Stimulated activated CD8-positive, alpha-beta memory T cell treated with anti-CD3 and anti-CD28 coated beads, Interleukin-7, amount 100 ng/mL, for 48 hours (primary cell): ENCODE measurements at places on chromosomes 4 and X.

DNA sequence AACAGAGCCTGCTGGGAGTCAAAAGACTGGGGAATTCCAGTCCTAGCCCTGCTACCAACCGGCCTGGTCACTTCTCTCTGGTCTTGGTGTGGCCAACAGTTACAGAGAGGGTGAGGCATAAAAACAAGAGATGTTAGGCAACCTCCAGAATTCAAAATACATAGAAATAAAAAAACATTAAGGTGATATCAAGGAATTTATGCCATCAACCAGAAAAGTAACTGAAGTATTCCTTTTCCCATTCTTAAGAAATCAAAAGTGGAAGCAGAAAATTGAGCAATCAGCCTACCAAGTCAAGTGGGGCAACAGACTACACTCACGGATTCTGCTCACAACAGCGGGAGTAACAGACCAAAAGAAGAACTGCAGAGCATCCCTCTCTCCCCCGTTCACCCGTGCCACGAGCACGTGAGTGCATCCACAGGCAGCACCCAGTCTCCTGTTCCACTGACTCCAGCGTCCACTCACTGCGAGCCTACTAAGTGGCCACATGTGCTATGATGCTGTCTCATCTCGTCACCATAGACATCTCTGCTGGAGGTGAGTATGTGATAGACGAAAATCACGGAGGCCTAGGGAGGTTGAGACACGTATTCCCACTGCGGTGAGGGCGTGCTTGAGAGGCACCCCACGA lies 29.3 kb downstream of the AFAP1 start:
- DNase-seq: no peak

- DNase-seq: no peak
Observed at GRCh38 chr4:159239629-159240028, 136.8 kb downstream of the RAPGEF2 start.

GRCh38 chr4:7327341-7327885 lies 107.3 kb downstream of the PSAPL1 start:
- DNase-seq: no peak

- DNase-seq: no peak
Observed at GRCh38 chr4:179164267-179164999, 1722.2 kb upstream of the AGA start.

DNA sequence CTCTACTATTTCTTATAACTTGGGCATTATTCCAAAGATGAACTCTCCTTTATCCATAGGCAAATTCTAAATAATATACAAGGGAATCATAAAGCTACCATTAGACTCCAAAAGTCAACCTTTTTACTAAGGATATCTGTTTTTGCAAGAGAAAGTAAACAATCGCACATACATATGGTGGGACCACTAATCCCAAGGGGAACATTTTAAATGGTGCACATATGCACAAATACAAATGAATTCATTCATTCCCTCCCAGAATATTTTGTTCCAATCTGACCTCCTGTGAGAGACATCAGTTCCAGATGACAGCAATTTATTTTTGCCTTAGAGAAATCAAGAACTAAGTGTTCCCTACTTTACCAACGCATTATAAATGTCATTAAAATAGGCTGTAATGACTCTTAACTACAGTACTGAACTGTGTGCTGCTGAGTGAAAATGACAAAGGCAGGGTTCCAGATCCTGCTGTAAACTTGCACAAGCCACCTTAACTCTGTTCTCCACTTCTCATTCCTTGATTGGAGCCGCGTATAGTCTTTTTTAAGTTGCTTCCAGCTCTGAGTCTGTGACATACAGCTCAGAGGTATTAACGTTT lies 2.0 kb downstream of the DHX15 start:
- no peak for DNase-seq

DNA sequence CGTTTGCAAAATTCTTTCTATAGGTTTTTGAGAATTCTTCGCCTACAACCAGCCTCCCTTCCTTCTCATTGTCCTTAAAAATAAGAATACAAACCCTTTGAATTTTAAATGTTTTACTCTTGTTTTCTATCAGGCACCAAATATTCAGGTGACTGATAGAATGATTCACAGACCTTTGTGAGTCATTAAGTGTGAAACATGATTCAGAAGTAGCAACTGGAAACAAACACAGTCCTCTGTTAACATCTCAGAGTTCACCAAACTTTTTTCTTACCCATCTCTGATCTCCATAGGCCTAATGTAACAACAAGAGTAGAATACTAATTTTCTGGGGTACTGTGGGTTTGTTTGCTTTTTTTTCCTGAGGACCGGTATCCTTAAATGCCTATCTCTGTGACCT lies 63.4 kb upstream of the MAB21L2 start:
- no peak for DNase-seq

DNA sequence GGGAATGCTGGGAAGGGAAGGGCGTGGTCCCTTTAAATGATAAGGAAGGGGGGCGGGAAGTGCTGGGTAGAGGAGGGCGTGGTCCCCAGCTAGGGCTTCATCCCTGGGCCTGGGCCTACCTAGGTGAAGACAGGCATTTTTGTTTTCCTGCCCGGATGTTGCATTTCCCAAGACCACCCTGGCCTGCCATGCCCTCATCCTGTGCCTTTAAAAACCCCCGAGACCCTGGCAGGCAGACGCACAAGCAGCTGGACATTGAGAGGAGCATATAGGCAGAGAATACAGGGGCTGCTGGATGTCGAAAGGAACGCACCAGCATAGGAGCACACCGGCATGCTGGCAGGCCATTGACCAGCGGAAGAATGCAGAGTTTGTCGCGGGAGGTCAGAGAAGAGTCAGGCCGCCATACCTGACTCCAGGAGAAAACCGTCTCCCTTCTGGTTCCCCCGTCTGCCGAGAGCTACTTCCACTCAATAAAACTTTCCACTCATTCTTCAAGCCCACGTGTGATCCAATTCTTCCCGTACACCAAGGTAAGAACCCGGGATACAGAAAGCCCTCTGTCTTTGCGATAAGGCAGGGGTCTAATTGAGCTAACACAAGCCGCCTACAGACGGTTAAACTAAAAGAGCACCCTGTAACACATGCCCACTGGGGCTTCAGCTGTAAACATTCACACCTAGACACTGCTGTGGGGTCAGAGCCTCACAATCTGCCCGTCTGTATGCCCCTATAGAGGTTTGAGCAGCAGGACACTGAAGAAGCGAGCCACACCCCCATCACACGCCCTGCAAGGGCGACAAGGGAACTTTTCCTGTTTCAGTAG lies 2.9 kb upstream of the AGA start:
- no peak for DNase-seq

- no peak for DNase-seq
Observed at GRCh38 chr4:2291705-2292645, 30.1 kb upstream of the MXD4 start.

DNA sequence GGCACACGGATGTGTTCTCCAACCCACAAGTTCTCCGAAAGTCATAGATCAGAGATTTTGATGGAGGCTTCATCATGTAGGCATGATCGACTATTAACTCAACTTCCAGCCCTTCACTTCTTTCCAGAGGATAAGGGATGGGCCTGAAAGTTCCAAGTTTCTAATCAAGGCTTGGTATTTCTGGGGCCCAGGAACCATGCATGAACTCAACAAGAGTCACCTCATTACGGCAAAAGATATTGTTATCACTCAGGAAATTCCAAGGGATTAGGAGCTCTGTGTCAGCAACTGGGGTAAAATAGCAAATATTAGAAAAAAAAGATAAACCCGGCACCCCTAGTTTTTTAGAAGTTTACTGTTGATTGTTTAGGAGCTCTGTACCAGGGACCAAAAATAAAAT lies 240.1 kb upstream of the PPP1R2C start:
- no peak for DNase-seq

GRCh38 chrX:36856849-36857248 lies 151.3 kb upstream of the FAM47C start:
- no peak for DNase-seq

- DNase-seq: no peak
Observed at GRCh38 chrX:1521459-1521956, 15.5 kb downstream of the P2RY8 start.

GRCh38 chr4:99783940-99784339 lies 32.7 kb upstream of the DAPP1 start:
- no peak for DNase-seq

- no peak for DNase-seq
Observed at GRCh38 chr4:73770917-73771316, 30.5 kb downstream of the CXCL8 start.

DNA sequence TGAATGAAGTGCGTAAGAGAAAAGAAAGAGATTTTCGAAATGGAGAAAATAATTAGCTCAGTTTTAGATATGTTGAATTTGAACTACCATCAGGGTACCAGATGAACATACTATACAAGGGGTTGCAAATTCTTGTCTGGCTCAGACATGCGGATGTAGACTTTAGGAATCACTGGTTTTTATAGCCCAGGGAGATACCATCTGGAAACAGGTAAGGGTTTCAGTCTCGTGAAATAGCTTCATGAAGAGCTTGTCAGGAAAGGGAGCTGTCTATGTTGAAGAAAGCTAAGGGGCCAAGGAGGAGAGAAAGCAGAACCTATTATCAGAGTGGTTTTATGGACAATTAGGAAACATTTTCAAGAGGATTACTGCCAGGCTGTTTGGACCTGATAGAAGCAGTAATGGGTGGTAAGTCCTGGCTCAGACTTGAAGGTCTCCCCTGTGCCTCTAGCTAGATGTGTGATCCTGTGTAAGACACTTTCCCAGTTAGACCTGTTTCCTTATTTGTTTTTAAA lies 6.7 kb downstream of the RAB9A start:
- no peak for DNase-seq

- DNase-seq: no peak
Observed at GRCh38 chrX:1147611-1148515, 64.6 kb downstream of the CRLF2 start.
